ENCODE measurements at places on chromosomes 13 and 19.

GRCh38 chr13:99393791-99394735 is 86.9 kb upstream of the GPR183 start:
- no peak for DNase-seq

DNA sequence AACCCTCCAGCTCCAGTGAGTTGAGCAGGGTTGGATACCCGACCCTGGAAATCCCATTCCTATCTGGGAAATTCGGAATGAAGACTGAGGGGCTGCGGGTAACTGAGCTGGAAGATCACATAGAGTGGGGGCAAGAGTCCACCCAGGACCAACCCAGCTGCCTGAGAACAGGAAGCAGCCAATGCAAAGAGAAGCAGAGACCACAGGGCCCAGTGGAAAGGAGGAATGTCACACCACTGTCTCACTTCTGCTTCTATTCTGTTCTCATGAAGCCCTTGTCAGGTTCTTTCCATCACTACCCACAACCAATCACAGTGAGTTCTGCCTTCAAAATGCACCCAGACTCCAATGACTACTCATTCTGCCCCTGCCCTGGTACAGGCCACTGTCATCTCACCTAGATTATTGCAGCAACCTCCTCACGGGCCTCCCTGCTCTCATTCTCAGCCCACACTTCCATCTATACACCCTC is 15.3 kb downstream of the DYRK1B start:
- DNase-seq = no peak

- DNase-seq = no peak
Measured at GRCh38 chr19:31261019-31261602, 88.1 kb downstream of the TSHZ3 start.

DNA sequence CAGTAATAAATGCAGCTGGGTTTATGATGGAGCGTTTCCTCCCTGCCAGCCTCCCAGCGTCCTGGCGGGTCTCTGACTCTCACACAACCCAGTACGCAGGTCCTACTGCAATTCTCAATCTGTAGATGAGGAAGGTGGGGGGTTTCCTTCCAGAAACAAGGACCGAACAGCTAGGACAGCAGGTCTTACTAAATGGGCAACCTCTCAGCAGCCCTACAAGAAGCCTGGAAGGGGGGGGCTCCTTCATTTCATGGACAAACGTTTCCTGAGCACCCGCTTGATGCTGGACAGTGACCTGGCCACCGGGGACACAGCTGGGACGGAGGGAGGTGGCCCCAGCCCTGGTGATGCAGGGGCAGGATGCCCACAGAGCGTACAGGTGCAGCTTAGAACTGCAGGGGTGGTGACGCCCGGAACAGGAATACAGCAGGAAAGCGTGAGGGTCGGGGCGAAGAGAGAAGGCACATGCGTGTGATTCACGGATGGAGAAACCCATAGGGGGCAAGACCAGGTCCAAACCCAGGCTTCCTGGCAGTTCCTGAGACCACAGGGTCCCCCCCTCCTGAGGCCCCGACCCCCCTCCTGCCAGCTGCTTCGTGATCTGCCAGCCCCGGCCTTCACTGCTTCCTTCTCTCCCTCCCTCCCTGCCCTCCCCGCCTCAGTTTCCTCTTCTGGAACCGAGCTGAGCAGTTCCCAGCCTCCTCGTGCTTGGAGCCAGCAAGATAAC is 732 bp upstream of the C2CD4C start:
- DNase-seq = no peak

- DNase-seq = no peak
Measured at GRCh38 chr13:51781246-51782022, 22.5 kb downstream of the DHRS12 start.

DNA sequence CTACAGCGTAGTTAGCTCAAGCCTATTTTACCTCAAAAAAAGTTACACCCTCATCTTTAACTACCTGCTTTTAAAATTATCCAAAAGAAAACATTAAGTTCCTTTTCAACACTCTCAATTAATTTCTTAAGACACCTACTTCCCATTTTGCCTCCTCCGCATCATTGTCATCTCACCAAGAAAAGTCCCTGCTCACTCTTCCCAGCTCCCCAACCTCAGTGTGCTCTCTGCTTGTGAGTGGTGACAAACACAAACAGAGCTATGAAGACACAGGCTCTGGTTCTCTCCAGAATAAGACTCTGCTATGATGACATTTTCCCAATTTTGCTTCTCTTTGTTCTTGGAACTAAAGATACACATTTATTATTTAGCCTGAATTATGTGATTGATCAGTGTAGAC is 385.1 kb upstream of the HTR2A start:
- no peak for DNase-seq

DNA sequence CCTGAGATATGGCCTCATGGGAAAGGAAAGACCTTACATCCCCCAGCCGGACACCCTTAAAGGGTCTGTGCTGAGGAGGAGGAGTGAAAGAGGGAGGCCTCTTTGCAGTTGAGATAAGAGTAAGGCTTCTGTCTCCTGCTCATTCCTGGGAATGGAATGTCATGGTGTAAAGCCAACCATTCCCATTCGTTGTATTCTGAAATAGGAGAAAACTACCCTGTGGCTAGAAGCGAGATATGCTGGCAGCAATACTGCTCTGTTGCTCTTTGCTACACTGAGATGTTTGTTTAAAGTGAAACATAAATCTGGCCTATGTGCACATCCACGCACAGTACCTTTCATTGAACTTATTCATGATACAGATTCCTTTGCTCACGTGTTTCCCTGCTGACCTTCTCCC is 783 bp upstream of the ZNF587B start:
- no peak for DNase-seq

DNA sequence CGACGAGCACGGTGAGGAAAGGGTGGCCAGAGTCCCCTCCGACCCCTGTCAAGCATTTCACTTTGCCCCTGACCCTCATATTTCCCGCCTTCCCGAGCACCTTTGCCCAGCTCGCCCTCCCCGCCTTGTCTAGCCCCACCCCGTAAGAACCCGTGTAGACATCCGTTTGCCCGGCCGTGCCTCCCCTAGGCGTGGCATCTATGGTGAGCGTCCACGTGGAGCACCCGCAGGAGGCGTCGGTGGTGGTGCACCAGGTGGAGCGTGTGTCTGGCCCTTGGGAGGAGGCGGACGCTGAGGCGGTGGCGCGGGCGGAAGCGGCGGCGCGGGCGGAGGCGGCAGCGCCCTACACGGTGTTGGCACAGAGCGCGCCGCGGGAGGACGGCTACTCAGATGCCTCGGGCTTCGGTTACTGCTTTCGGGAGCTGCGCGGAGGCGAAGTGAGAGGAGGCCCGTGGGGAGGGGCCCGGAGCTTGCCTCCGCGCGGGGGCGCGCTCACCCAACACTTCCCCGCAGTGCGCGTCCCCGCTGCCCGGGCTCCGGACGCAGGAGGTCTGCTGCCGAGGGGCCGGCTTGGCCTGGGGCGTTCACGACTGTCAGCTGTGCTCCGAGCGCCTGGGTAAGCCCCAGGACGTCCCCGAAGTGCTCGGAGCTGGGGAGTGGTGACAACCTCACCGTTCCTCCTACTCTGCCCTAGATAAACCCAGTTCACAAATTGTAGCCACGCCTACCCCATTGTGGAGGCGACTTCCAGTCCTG is 4.2 kb downstream of the LTBP4 start:
- peak; percentile 81 for DNase-seq

Measured in stimulated activated naive CD4-positive, alpha-beta T cell treated with Interleukin-2 at 50 U/mL for 16 hours (primary cell).